ENCODE measurements at places on chromosomes 2 and 18. TPM values are rescaled to one million over a fixed set of nuclear protein-coding genes. Genes with fewer than 3 reads are reported as not detected.

Gene FAP
- total RNA-seq: 1.3 TPM

Gene PRSS56
- not detected for total RNA-seq

Gene B3GNT2
- 20.2 TPM for total RNA-seq

Gene TNP1
- not detected for total RNA-seq

Gene CPLX4
- not detected for total RNA-seq

Gene SPC25
- total RNA-seq: 6.0 TPM

Gene LGALSL
- total RNA-seq: 35.8 TPM

Gene RUFY4
- 0.12 TPM for total RNA-seq

Gene ACADL
- 0.32 TPM for total RNA-seq

Gene DAW1
- not detected for total RNA-seq

Gene DSG1
- total RNA-seq: 33.7 TPM

Gene LAMA1
- 5.5 TPM for total RNA-seq

Gene MARCHF4
- total RNA-seq: not detected

Gene ABCG8
- total RNA-seq: not detected
